ENCODE measurements at places on chromosomes 7 and 10. TPM values are rescaled to one million over a fixed set of nuclear protein-coding genes. Genes with fewer than 3 reads are reported as not detected.

LRIT2 gene
- polyA plus RNA-seq: not detected

GAD2 gene
- not detected for polyA plus RNA-seq

DNA sequence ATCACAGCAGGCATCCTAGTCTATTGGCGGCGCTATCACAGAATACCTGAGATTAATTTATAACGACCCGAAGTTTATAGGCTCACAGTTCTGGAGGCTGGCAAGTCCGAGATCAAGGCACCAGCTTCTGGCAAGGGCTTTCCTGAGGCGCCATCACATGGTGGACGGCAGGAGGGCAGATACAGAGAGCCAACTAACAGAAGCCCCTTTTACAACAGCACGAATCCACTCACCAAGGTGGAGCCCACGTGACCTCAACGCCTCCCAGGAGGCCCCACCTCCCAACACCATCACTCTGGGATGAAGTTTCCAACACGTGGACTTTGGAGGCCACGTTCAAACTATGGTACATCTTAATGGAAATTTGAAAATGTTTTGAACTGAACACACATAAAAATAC, 255.3 kb downstream of the ELFN1 start:
- H3K4me1 ChIP-seq: no peaks in the 10 kb centered on the region
- H3K4me3 ChIP-seq: no peak overlapping the region
- DNase-seq: no peak
- H3K27me3 ChIP-seq: no peaks in the 10 kb centered on the region
- H3K36me3 ChIP-seq: no peaks in the 10 kb centered on the region

DNA sequence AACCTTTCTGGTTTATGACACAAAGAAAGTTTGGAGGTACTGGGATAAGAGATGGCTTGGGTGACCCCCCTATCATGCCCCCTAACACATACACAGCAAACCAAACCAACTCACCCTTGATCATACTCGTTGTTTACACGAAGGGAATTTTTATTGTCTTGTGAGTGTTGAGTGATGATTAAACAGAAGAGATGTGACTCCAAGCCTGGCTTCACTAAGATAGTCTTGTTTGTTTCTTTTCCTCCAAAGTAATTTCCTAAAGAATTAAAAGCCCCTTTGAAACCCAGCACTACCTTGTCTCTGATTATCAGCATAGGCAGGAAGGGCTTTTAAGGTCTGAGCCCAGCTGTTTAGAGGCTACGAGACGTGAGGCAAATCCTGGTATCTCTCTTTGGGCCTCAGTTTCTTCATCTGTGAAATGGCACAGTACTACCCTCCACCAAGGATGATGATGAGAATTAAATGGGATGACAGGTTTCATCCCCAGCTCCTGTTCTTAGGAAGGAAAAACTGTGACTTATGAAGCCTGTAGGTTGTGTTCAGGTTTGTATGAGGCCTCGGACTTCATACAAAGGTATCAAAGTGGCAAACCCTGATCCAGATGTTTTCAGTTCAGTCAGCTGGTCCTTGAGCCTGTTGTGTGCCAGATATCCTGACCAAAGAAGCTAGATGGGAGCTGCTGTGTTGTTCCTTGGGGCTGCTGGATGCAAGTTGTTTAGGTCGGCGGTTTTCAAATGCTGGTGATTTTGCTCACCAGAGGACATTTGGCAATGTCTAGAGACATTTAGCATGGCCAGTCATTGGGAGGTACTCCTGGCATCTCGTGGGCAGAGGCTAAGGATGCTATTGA, 51.8 kb downstream of the TCF7L2 start:
- H3K36me3 ChIP-seq: no peaks in the 10 kb centered on the region
- H3K27me3 ChIP-seq: no peaks in the 10 kb centered on the region
- H3K4me1 ChIP-seq: peaks cover 23% of the 10 kb centered on the region
- H3K4me3 ChIP-seq: no peak overlapping the region

- no peaks in the 10 kb centered on the region for H3K36me3 ChIP-seq
- no peaks in the 10 kb centered on the region for H3K27me3 ChIP-seq
- no peak overlapping the region for H3K27ac ChIP-seq
- H3K4me3 ChIP-seq: no peak overlapping the region
- H3K4me1 ChIP-seq: peaks cover 21% of the 10 kb centered on the region
These were observed 275.8 kb downstream of the CACNA2D1 start for GRCh38 chr7:82167558-82168314.

All from psoas muscle (tissue), 8 donors.